ENCODE measurements at places on chromosomes 6 and 20.

GRCh38 chr6:146295695-146296094 is 247.9 kb upstream of the RAB32 start:
- no peak for DNase-seq

DNA sequence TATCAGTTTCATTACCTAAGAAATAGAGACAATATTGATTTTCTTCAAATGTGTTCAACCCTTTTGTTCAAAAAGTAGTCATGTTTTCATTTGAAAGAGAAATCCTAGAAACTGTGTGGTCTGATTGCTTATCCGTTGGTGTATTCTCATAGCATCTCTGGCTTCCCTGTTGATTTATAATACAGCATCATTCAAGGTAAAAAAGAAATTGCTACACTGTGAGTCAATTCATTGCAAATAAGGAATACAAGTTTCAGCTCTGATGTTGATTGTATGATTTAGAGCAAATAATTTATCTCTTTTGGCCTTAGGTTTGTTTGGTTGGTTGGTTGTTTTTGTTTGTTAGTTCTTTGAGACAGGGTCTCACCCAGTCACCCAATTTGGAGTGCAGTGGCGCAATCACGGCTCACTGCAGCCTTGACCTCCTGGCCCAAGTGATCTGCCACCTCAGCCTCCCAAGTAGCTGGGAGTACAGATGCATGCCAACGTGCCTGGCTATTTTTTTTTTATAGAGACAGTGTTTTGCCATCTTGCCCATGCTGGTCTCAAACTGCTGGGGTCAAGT is 185.5 kb upstream of the TNFAIP3 start:
- DNase-seq: no peak

DNA sequence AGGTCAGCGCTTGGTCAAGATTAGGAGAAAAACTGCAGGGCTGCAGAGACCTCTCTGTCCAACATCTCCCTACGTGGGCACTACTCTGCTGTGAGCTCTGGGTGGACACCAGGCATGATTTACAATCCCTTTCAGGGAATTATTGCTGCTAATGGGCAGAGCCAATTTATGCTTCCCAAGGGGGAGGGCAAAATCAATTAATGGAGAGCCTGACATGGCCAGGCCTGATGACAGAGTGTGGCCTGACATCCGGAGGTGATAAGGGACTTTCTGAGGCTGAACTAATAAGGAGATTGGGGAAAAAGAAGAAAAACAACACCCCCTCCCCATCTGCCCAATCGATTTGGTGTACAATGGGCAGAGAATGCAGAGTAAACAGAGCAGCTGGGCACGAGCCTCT is 5.0 kb upstream of the KCNK16 start:
- no peak for DNase-seq

DNA sequence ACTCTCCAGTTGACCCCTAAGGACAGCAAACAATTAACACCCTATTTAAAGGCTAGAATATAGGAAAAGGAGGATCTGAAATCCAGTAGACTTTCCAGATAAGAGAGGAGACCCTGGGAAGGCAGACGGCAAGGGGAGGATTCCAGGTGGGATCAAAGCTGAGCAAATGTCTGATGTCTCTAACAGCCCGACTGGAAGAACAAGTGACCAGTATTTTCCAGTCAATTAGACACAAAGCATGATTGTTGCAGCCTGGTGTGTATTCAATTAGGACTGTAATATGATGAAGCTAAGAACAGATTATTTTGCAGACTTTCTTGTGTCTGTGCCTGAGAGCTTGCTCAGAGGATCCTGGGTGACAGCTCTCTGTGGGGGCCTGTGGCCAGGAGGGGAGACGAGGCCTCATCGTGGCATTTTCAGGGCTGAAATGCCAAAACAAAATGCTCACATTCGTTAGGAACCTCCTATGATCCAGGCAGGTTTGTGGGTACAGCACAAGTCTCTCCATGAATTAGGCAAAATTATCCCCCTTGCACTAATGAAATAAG is 471.8 kb upstream of the AGPAT4 start:
- no peak for DNase-seq

- no peak for DNase-seq
Measured at GRCh38 chr20:11544029-11544678, 373.5 kb upstream of the BTBD3 start.

DNA sequence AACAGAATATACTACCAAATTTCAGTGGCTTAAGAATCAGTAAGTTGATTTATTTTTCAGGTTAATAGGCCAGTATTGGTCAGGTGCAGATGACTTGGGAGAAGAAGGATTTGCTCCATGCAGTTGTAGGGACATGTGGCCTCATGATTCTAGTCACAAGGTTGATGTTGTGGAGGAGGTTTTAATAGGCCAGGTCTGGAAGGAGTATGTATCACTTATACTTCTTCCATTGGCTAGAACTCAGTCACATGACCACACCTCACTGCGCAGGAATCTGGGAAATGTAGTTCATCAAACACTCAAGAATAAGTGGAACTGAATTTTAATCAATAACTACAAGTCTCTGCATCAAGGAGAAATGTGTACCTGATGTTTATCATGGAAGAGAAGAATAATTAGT is 281.5 kb upstream of the QKI start:
- DNase-seq: no peak
